Aorta (tissue), 5 donors: ENCODE measurements at places on chromosomes 7 and 10. TPM values are rescaled to one million over a fixed set of nuclear protein-coding genes. Genes with fewer than 3 reads are reported as not detected.

VWA2 gene
- total RNA-seq: 0.45 TPM

KLF14 gene
- not detected for total RNA-seq

PTN gene
- total RNA-seq: 6.4 TPM

CDC14C gene
- total RNA-seq: not detected

LHFPL3 gene
- not detected for total RNA-seq

ZWINT gene
- total RNA-seq: 1.8 TPM

KCNIP2 gene
- total RNA-seq: 3.9 TPM

GIMAP1 gene
- total RNA-seq: 5.4 TPM

PRPS1L1 gene
- not detected for total RNA-seq

OPN4 gene
- total RNA-seq: not detected

UCN3 gene
- total RNA-seq: not detected

ANKRD30A gene
- total RNA-seq: not detected

DOCK4 gene
- 34.2 TPM for total RNA-seq

MAGI2 gene
- total RNA-seq: 17.9 TPM

MYL10 gene
- total RNA-seq: not detected

CHN2 gene
- total RNA-seq: 7.6 TPM

SPDYE9 gene
- total RNA-seq: not detected
